Effector memory CD4-positive, alpha-beta T cell (primary cell): ENCODE measurements at places on chromosomes 5 and 9.
A peak's percentile ranks its signal among the peaks of the same experiment; 100 is the strongest.

DNA sequence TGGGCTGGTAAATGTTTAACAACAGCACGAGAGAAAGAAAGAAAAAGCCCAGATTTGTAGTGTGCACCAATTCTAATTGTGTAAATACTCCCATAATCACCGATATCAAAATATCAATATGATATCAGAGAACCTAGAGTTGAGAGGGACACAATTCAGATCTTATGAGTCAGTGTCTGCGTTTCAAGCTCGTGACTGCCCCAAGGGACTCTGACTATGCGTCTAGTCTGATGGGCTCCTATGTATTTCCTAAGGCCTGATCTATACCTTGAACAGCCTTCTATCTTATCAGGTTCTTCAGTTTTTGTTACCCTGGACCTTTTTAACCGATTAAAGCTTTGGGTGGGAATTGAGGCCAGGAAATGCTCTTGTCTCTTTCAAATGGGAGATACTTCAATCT is 243.0 kb upstream of the SLC24A2 start:
- no peaks in the 10 kb centered on the region for H3K36me3 ChIP-seq
- H3K27me3 ChIP-seq = no peaks in the 10 kb centered on the region
- H3K27ac ChIP-seq = no peak overlapping the region
- DNase-seq = no peak
- no peaks in the 10 kb centered on the region for H3K4me1 ChIP-seq

DNA sequence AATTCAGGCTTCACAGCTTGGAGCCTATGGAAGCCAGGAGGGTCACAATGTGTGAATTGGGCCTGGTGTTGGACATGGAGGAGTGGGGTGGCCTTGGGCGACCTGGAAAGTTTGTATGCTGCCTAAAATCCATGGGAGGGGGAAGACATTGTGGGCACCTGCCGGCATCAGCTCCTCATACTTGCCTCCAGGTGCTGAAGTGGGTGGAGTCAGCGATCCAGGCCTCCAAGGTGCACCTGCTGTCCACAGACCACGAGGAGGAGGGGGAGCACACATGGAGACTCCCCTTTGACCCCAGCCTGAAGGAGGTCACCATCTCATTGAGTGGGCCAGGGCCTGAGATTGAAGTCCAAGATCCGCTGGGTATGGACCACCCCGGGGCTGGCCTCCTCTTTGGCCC is 29.1 kb downstream of the HMCN2 start:
- no peaks in the 10 kb centered on the region for H3K36me3 ChIP-seq
- H3K27ac ChIP-seq = no peak overlapping the region
- peaks cover 1% of the 10 kb centered on the region for H3K27me3 ChIP-seq
- H3K4me3 ChIP-seq = no peak overlapping the region
- no peaks in the 10 kb centered on the region for H3K4me1 ChIP-seq
- DNase-seq = no peak

DNA sequence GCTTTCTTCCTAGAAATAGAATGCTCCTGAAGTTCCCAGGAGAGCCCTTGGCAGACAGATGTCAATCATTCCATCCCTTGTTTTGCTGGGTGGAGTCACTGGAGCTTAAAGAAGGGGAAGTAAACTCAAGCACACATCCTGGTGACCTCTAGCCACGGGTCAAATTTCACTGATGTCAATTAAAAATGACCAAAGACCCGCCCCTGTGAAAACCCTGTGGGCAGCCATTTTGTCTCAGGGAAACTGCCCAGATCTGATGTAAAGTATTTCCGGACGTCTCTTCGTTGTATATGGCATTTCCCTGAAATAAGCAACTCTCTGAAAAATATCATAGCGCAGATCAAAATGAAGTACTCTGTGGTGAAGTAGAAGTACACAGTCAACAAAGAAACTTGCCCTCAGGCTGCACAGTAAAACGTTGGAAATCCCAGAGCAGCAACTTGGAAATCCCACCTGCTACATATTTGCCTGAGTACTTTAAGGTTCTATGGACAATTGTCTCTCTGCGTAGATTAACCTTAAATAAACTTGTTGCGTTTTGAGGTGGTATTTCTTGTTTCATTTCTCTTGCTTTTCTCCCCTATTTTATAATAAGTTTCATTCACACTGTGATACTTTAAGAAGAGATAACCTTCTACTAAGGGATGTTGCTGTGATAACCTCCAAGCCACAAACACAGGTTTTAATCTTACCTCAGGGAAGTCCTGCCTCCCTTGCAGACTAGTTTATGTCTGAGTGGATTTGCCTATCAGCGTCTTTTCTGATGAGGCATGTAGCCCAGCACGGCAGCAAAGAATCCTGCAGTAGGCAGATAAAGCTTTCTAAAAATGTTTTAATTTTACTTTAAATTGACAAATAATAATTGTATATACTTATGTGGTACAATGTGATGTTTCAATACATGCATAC is 60.9 kb upstream of the PIP5K1B start:
- no peak for DNase-seq
- H3K4me3 ChIP-seq = no peak overlapping the region
- no peaks in the 10 kb centered on the region for H3K4me1 ChIP-seq
- H3K36me3 ChIP-seq = no peaks in the 10 kb centered on the region

DNA sequence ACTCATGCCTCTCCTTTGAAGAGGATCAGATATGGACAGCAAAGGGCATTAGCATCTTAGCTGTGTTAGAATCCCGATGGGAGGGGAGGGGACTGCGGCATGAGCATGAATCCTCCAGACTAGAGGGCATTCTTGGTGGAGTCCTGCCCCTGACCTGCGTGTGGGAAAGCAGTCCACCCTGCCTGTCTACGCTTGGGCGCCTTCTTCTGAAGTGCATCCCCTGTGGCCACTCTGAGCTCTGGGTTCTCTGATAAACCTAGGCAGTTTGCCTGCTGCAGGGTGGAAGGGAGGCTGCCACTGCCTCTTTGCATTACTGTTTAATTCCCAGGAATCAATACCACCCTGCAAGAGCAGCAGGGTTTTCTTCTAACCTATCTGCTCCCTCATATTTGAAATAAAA is 169.3 kb downstream of the INSYN2B start:
- H3K4me3 ChIP-seq = no peak overlapping the region
- no peaks in the 10 kb centered on the region for H3K4me1 ChIP-seq
- H3K27me3 ChIP-seq = no peaks in the 10 kb centered on the region
- peaks cover 20% of the 10 kb centered on the region for H3K36me3 ChIP-seq
- no peak overlapping the region for H3K27ac ChIP-seq
- DNase-seq = no peak

- H3K36me3 ChIP-seq = no peaks in the 10 kb centered on the region
- no peak overlapping the region for H3K4me3 ChIP-seq
- H3K27ac ChIP-seq = no peak overlapping the region
- no peaks in the 10 kb centered on the region for H3K27me3 ChIP-seq
- no peak for DNase-seq
Measured at GRCh38 chr9:128940271-128940921, 7.0 kb downstream of the DOLK start.

DNA sequence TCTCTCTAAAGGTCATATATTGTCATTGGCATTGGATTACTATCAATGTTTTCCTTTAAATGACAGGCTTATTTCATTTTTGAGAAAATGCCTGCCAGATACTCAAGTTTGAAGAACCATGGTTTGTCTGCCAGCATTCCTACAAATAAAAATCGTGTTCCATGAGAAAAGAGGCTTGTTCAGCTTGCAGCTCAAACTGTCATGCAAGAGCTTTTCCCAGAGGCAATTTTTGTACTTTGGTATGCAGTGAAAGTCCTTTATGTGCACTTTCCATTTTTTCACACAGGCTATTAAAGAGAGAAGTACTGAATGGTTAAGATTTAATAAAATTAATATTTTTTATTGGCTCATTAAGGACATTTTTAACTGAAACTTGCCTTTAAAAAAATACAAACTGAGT is 110.4 kb downstream of the FBXO4 start:
- DNase-seq = no peak
- H3K4me1 ChIP-seq = no peaks in the 10 kb centered on the region
- H3K36me3 ChIP-seq = no peaks in the 10 kb centered on the region
- H3K4me3 ChIP-seq = no peak overlapping the region
- peaks cover 3% of the 10 kb centered on the region for H3K27me3 ChIP-seq

DNA sequence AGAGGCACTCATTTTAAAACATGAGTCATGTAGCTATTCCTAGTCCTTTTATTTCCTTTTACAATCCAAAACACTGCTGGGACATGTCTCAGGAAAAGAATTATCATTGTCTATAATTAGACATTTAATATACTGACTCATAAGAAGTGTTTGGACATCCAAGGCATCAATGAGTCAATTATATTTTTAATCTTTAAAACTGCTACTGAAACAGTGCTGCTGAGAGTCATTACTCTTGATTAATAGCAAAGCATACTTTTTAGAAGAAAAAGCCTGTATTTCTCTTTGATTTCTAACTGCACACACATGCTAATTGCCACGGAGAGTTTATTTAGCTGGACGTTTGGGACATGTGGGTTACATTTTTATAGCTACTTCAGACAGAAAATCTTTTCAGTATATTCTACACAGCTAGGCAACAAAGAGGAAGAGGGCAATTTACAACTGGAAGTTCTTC is 1249.0 kb upstream of the CDH18 start:
- H3K4me3 ChIP-seq = no peak overlapping the region
- H3K27me3 ChIP-seq = no peaks in the 10 kb centered on the region
- DNase-seq = no peak
- no peaks in the 10 kb centered on the region for H3K36me3 ChIP-seq
- H3K4me1 ChIP-seq = no peaks in the 10 kb centered on the region

GRCh38 chr5:113249206-113249605 is 185.6 kb downstream of the TSSK1B start:
- no peaks in the 10 kb centered on the region for H3K4me1 ChIP-seq
- H3K27ac ChIP-seq = no peak overlapping the region
- DNase-seq = no peak
- H3K4me3 ChIP-seq = no peak overlapping the region

DNA sequence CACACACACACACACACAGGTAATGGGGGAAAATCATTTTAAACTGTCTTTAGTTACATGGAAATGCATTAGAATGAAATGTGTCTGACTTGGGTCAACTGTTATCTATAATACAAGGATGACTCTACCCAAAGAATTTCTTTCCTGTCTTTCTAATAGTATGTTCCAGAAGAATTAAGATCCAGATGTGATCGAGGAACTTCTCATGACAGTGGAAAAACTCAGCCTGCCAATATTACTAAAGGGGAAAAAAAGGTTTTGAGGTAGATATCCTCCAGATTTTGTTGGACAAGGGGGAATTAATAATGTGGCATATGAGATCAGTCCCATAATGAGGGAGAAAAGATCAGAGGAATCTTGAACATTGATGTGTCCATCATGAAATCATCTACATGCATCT is 190.6 kb upstream of the MAP3K1 start:
- H3K4me1 ChIP-seq = no peaks in the 10 kb centered on the region
- DNase-seq = no peak
- H3K27ac ChIP-seq = no peak overlapping the region
- H3K4me3 ChIP-seq = no peak overlapping the region

DNA sequence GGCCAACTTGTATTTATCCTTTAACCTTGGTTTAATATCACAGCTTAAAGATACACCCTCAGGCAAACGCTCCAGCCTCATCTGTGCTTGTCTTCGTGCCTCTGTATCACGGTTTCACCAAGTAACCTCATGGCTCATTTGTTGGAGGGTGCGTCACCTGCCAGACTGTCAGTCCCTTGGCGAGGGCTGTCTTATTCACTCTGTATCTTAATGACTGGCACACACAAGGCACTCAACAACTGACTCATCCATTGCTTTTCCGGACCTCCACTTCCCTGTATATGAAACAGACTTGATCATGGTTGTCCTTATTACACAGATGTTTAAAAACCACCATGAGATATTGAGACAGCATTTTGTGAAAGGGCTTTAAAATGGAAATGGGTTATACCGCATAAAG is 28.0 kb downstream of the LCP2 start:
- no peak overlapping the region for H3K4me3 ChIP-seq
- H3K36me3 ChIP-seq = peaks cover 73% of the 10 kb centered on the region
- peak overlapping the region; percentile 74 for H3K27ac ChIP-seq
- no peaks in the 10 kb centered on the region for H3K27me3 ChIP-seq
- no peak for DNase-seq

- H3K4me1 ChIP-seq = no peaks in the 10 kb centered on the region
- no peak for DNase-seq
- no peak overlapping the region for H3K27ac ChIP-seq
- no peaks in the 10 kb centered on the region for H3K36me3 ChIP-seq
Measured at GRCh38 chr9:68904454-68904853, 109.5 kb downstream of the PRKACG start.

- DNase-seq = no peak
- H3K27me3 ChIP-seq = no peaks in the 10 kb centered on the region
- H3K4me1 ChIP-seq = no peaks in the 10 kb centered on the region
- H3K36me3 ChIP-seq = no peaks in the 10 kb centered on the region
Measured at GRCh38 chr5:173538018-173538417, 78.4 kb downstream of the BOD1 start.

DNA sequence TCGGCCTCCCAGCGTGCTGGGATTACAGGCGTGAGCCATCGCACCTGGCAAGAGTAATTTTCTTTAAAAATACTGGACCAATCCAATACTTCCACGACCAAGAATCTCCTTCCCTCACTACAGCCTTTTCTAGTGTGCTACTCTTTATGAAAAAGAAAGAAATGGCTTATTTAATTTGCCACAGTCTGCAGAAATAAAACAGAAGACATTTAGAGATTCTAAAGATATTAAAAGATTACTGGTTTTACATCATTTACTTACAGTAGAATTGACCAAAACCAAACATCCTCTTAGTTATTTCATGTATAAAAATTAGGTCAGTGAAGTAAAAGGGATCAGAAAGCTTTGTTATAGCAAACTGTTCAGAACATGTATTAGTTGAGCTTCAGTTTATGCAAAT is 679.6 kb downstream of the MAT2B start:
- DNase-seq = no peak
- no peaks in the 10 kb centered on the region for H3K27me3 ChIP-seq
- no peak overlapping the region for H3K27ac ChIP-seq

DNA sequence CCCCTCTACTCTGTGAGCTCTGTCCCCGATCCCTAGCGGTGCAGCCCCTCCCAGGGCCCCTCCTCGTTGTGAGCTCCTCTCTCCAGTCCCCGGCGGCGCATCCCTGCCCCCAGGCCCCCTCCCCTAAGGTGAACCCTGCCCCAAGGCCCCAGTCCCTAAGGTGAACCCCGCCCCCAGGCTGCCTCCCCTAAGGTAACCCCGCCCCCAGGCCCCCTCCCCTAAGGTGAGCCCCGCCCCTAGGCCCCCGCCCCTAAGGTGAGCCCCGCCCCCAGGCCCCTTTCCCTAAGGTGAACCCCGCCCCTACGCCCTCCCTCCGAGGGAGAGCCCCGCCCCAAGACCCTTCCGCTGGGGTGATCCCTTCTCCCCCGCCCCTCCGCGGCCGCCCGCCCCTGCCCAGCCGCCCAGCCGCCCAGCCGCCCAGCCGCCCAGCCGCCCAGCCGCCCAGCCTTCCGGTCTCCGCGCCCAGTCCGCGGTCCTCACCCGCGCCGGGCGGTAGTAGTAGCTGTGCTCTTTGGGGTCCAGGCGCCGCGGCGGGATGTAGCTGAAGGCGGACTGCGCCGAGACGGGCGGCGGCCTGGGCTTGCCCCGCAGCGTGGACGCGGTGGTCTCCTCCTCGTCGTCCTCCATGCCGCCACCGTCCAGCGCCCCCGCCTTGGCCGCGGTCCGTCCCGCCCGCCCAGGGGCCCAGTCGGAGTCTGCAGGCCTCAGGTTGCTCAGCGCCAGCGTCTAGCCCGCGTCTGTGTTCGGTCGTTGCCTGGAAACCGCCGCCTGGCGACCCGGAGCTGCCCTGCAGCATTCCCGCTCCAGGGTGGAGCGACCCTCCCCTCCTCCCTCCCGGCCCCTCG is at the start of gene CFAP90:
TSS of gene CFAP90 (minus strand) at position 739 of the 845 bp plus-strand sequence. CDS start at position 627, 112 bp downstream.
- H3K27ac ChIP-seq = no peak within 1 kb of the TSS
- H3K4me3 ChIP-seq = peak within 1 kb of the TSS; percentile 59
- H3K36me3 ChIP-seq = no peaks in the 10 kb centered on the region
- peaks cover 11% of the 10 kb centered on the region for H3K4me1 ChIP-seq
- H3K27me3 ChIP-seq = peaks cover 5% of the 10 kb centered on the region
- DNase-seq = peak; percentile 19
